ENCODE measurements at places on chromosomes 11 and 22. TPM values are rescaled to one million over a fixed set of nuclear protein-coding genes. Genes with fewer than 3 reads are reported as not detected.

- DNase-seq = no peak
Measured at GRCh38 chr11:8878771-8879170, 32.2 kb upstream of the AKIP1 start.

- no peak for DNase-seq
Measured at GRCh38 chr11:3223932-3224381, 5.3 kb upstream of the MRGPRG start.

DNA sequence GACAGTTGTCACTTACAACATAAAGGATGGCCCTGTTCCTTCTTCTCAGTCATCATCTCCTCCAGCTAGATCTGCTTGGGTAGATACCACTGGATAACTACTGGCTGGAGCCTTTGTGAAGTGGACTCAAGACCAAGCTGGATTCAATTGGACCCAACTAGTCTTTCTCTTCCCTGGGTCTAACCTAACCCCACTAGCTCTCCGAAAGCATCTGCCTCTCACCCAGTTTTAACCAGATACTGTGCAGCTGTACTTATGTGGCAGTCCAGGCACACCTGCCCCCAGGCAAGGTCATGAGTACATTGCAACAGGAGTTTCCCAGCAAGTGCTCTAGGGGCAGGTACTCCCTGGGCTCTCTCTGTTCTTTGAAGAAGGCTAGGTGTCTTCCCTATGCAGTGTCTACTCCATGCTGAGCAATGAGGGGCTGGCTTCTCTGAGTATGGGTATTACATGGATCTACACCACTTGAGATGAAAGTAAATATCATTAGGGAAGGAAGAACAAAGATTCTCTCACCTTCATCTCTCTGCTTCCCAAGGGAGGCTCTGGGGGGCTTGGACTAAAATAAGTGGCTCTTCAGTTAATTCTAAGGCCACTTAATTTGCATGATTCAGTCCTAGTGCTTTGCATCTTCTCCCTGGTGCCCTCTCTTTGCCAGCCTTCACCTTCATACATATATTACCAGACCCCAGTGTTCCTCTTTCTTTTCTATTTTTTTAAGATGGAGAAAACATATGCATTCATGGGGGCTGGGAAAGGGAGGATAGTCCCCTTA lies 236.1 kb downstream of the NXPE2 start:
- no peak for DNase-seq

DNA sequence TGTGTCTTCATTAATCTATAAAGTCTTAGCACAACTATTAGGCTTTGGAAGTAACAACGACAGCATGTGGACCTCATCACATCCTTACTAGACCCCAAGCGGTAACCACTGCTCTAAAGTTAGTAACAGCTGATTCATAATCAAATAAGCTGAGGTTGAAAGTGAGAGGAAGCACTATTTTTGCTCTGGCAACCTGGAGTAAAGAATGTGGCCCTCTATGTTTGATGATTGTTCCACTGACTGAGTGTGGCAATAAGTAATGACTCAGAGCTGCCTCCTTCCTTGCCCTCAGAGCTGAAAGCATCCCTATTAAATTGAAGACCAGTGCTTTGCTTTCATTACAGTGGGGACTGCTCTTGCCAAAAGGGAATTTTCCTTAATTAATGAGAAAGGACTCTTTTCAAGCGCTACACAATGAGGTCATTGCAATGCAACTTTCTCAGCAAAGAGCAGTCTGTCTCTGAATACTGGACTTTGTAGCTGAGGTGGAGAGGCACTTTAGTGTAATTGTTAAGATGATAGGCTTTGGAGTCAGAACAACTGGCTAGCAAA lies 906.1 kb upstream of the RAG2 start:
- no peak for DNase-seq

GRCh38 chr11:107592813-107593212 lies 1.9 kb downstream of the ELMOD1 start:
- DNase-seq = no peak

DNA sequence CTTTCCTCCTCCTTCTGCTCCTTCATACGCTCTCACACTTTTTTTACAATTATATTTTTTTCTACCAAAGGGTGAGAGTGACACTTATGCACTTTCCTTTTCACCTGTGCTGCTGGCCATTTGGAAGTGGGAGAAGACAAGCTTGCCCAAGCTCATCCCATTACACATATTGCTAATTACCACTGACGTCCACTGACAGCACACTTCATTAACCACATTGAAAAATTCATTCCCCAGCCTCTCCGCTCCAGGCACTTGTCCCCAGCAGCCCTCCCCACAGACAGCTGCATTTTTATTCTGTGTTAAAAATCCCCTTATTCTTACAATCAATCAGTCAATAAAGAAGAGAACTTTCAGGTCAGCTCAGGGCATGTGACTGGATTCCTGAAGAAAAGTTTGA lies 175.1 kb downstream of the LRRC4C start:
- DNase-seq = no peak

The FZD4 gene
- 12.5 TPM for total RNA-seq

All from right lobe of liver (tissue), 6 donors.